SK-N-MC (cell line): ENCODE measurements at places on chromosomes 3 and 15.

DNA sequence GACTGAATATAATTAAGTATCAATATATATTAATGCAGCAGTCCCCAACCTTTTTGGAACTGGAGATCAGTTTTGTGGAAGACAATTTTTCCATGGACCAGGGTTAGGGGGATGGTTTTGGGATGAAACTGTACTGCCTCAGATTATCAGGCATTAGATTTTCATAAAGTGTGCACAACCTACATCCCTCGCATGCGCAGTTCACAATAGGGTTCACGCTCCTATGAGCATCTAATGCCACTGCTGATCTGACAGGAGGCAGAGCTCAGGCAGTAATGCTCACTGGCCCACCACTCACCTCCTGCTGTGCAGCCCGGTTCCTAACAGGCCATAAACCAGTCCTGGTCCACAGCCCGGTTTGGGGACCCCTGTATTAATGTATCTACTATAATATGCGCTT lies 95.6 kb downstream of the ULK4 start:
- no peak for DNase-seq

GRCh38 chr3:126395846-126396513 lies 1.3 kb downstream of the CFAP100 start:
- DNase-seq, result no peak

GRCh38 chr15:80840182-80841130 lies 61.3 kb downstream of the CEMIP start:
- no peak for DNase-seq

DNA sequence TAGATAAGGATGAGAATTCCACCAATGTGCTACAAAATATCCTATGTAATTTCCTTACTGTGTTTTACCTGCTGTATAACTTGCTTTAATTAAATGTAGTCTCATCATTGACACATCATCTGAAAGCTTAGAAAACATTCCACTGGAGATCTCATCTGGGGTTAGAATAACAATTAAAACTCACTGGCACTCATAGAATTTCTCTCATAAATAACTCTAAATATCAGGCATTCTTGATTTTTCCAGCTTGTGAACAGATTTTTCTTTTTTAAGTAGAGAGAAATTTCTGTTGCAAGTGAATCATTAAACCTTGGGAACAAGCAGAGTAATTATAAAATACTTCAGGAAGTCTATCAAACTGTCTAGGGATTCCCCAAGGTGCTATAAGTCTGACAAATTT lies 843.8 kb downstream of the NAALADL2 start:
- DNase-seq, result no peak

DNA sequence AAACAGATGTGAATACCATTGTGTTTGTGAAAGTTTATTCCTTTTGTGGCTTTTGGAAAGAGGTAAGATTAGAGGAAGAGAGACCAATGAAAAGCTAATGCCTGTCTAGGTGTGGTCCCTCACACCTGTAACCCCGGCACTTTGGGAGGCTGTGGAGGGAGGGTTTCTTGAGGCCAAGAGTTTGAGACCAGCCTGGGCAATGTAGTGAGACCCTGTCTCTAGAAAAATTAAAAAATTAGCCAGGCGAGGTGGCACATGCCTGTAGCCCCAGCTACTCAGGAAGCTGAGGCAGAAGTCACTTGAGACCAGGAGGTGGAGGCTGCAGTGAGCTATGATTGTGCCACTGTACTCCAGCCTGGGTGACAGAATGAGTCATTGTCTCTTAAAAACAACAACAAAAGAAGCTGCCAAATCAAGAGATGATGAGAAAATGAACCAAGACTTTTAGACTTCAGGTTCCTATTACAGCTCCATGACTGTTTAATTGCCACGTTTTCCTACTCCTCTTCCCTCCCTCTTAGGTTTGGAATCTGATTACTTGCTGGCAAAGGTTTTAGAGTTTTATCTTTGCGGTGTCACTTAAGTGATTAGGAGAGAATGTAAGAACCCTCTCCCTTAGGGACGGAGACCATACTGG lies 68.7 kb downstream of the CGNL1 start:
- no peak for DNase-seq

DNA sequence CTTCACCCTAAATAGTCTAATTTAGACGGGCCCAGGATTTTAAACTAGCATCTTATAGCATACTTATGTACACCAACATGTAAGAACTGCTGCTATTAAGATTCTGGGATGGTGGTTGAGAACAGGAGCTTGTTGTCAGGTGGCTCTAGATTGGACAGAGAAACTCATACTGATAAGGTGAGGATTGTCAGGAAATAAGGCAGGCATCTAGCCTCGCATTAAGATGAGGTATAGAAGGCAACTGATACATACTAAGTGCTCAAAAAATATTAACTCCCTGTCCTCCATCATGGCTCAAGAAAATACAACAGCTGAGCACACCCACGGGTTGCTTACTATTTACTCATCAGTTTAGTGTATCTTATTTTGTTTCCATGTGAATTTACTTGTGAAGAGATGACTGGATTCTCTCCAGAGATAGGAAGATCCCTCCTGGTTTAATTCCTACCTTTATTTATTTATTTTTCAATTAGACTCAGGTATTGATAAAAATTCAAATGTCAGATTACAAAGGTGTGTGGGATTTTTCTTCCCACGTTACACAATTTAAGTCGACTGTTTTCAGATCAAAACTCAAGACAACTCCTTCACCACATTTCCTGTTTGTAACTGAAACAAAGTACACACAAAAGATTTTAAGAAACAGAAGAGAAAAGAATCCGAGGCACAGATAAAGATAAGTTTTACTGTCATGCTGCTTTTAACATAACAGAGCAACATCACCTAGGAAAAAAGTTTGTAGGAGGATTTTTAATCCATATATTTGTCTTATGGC lies at the start of gene TRAT1:
TRAT1 (plus strand) TSS at position 664 of the 775 bp plus-strand sequence. CDS start 142 bp downstream, outside the sequence.
- no peak for DNase-seq

- no peak for DNase-seq
Observed at GRCh38 chr3:105347625-105348302, 18.9 kb upstream of the ALCAM start.

GRCh38 chr15:40510201-40510600 lies 39.4 kb downstream of the CHST14 start:
- no peak for DNase-seq

DNA sequence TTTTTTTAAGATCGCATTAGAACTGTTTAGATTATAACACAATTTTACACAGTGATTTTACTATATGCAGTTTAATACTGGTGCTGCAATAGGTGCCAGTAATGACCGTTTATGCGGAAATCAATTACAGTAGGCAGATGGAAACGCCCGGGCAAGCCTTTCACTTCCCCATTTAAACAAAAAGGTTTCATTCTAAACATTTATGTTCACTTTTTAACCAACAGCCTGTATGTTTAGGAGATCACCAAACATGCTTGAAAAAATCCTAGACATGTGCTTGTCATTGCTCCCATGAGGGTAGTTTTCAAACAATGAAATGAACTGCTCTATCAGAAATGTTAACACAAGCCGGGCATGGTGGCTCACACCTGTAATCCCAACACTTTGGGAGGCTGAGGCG lies 2.7 kb downstream of the BNIP2 start:
- DNase-seq, result no peak

DNA sequence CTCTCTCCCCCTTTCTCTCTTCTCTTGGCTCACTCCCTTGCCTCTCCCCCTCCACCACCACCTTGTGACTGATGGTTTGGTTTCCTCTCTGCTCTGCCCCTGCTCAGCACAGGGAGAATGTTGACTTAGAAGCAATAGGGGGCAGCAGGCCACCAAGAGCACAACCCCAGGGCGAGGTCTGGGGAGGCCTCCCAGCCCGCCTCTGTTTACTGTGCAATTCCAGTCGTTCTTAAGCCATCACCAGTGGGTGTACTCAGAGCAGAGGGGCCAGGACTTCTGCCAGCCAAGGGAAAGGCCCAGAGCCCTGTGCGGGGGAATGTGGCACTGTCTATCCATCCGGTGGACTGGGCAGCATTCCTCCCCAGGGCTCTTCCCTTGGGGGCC lies 5.7 kb upstream of the APEH start:
- no peak for DNase-seq

- DNase-seq, result no peak
Observed at GRCh38 chr15:27842526-27842925, 256.6 kb downstream of the OCA2 start.
